ENCODE measurements at places on chromosomes 12 and 14.

GRCh38 chr14:72787841-72788240, 106.1 kb downstream of the DPF3 start:
- DNase-seq = no peak

DNA sequence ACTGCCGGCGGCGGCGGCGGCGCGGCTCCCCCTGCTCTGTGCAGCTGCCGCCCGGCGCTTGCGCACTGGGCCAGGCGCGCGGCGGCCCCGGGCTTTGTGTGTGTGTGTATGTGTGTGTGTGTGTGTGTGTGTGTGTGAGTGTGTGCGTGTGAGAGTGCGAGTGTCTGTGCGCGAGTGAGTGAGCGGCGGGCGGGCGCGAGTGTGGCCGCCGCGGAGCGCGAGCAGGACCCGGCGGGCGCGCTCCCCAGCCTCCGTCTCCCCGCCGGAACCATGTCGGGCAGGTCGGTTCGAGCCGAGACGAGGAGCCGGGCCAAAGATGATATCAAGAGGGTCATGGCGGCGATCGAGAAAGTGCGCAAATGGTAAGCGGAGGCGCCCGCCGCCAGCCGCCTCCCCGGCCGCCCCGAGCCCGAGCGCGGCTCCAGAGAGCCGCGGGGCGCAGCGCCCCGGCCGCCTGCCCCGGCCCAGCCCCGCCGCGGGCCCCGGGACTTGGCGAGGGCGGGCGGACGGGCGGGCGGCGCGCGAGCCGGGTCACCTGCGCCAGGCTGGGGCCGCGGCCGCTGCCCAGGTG, at the start of gene BCL7A:
Gene BCL7A, plus strand, starts transcription at position 63 of the 571 bp plus-strand sequence. Its CDS starts 208 bp downstream, at position 271.
- DNase-seq = peak; percentile 74

DNA sequence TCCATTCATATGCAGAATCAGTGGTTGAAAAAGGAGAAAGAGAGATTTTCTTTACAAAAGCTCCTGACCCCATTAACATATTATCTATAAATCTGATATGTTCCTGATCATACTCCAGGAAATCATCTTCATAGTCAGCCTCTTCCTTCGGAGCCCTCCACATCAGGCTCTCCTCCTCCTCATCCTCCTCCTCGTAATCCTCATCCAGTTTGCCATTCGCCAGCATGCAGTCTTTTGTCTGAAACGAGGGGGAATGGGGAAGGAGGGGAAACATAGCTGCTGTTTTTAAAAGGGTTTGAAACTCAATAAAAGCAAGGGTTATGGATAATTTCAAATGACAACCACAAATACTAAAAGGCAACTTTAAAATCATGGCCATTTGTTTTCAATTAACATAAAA, 60.9 kb downstream of the DICER1 start:
- no peak for DNase-seq

- no peak for DNase-seq
These were observed 35.4 kb downstream of the TM7SF3 start for GRCh38 chr12:26978801-26979200.

GRCh38 chr12:82745063-82745674, 58.5 kb downstream of the TMTC2 start:
- no peak for DNase-seq

DNA sequence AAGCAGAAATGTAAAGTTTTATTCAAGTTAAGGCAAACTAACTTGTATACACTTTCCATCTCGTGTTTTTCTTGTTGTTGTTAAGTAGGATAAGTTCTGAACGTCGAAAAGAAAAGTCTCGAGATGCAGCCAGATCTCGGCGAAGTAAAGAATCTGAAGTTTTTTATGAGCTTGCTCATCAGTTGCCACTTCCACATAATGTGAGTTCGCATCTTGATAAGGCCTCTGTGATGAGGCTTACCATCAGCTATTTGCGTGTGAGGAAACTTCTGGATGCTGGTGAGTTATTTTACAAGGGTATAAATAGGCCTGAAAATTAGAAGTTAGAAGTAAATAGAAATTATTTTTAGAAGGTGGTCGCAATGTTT, 25.0 kb downstream of the HIF1A start:
- DNase-seq = no peak

DNA sequence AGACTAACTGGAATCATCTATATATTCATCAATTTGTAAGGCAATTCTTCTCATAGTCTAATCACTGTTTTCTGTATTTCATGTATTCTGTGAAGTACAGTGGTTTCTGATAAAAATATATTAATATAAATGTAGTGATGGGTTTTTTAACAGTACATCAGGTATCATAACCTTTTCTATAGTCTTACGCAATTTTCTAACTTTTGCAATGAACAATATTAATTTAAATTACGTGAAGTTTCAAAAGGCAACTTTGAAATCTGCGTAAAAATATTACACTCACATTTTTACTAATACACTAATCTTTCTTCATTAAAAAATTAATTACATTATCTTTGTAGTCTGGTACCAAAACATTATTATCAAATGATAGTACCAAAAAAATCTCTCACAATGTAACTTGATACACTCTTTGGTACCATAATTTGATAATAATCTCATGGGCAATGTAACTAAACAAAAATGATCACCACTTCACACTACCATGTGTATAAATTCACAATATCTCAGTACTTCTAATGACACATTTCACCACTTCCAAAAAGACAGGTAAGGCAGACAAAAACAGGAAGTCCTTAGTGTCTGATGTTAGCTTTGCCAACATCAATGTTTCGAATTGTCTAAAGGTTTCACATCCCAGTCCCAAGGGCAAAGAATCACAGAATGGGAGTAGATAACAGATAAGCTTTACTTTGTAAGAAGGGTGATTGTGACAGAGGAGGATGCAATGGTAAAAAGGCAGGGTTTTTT, 8.7 kb downstream of the DNAI7 start:
- no peak for DNase-seq

GRCh38 chr12:28051516-28052354, 79.2 kb upstream of the PTHLH start:
- peak; percentile 85 for DNase-seq

DNA sequence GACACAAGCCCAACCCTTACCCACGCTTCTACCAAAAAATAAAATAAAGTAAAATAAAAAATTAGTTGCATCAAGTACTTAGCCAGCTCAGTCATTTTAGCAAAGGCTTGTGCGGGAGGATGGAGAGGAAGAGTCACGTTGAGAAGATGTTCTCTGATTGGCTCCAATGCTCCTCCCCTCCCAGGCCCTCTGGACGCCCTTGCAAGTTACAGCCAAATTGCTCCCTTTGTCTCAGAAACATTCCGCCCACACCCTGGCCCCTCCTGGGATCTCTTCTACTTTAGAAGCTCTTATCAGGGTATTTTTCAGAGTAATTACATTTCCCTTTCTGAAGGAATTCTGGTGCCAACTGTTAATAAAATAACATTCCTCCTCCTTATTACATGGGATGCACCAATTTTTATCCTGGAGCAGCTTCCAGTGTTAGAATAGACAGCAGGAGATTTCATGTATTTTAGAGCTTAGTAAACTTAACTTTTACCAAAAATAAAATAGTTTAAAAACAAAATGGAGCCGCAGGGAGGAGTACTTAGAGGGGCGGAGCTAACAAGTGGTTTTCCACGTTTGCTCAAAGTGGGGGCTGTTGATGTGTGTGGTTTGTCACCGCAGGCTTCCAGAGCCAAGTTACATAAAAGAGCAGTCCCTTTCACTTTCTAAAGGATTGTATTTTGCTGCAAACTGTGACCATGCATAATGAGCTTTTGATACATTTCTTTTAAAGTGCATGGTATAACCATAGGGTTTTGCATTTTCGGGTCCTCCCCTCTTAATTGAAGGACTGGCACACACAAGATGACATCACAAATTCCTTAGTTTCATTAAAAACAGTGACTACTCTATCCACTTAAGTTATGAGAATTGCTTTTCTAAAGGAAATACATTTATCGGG, 71.7 kb upstream of the RAP1B start:
- DNase-seq = peak; percentile 39

GRCh38 chr14:50741567-50741966, 73.5 kb upstream of the SAV1 start:
- peak; percentile 58 for DNase-seq

DNA sequence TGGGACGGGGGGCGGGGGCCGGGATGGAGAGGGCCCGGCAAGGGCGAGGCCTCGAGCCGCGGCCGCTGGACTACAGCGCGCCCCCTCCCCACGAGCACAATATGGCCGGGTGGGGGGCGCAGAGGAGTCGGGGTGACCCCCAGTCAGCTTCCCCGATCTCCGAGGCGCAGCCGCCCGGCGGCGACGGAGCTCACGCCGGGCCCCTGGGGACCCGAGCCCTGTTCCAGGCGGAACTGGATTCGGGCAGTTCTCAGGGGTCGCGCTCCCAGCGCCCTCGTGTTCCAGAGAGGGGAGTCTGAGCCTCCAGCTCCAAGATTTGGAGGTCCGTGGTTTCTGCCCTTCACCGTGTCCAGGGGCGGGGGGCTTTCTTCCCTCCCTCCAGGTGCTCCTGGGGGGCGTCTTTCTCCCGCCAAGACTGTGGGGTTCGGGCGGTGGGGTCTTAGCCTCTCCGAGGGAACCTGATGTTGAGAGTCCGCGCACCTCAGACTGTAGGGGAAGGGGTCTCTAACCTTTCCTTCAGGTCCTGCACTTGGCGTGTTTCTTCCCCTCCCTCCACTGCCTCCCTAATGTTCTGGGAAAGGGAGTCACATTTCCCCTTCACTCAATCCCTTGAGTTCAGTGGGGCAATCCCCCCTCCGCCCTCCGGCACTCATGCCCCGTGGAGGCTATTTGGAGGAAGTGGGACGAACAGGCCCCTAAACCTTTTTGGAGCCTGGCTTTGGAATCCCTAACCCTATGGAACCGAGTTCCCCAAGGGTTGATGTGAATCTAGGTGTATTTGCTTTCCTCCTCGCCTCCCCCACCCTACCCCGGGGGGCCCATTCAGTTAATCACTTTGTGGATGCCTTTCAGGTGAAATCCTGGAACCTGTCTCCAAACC, 584 bp downstream of the ACVR1B start:
- DNase-seq = no peak

GRCh38 chr14:58414845-58415244, 12.5 kb downstream of the TIMM9 start:
- no peak for DNase-seq
